ENCODE measurements at places on chromosomes 12 and 14.

DNA sequence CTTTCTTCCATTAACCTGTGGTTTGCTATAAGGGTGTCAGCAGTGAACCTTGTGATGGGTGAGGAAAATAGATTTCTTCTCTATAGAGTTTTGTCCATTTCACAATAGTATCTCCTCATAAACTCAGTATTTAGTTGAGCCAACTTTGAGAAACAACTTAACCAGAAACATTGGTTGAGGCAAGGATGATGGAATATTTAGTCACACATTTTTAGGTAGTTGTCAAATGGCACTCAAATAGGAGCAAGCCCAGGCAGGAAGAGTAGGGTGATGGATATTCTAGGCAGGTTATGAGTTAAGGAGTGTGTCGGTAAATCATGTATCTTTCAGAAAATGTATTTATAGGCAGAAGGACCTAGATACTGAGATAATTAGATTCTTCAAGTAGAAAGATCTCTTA is 1267.6 kb downstream of the SLC16A7 start:
- no peak for DNase-seq

DNA sequence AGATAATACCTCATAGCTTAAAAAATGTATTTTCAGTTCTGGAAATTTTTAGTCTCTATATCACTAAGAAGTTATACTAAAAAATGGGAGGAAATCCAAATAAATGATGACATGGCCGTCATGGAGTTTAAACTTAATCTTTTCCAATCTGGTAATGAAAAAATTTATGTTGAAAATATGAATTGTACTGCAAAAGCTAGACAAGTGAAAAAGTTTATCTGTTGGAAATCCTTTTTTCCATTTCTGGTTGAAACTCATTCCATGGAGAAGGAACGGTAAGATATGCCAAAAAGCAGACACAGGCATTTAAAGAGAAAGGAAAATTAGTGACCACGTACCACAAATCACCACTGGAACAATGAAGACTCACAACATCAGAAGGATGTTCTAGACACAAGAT is 314.2 kb upstream of the PRICKLE1 start:
- no peak for DNase-seq

- no peak for DNase-seq
Measured at GRCh38 chr12:56989861-56990610, 16.3 kb downstream of the ZBTB39 start.

DNA sequence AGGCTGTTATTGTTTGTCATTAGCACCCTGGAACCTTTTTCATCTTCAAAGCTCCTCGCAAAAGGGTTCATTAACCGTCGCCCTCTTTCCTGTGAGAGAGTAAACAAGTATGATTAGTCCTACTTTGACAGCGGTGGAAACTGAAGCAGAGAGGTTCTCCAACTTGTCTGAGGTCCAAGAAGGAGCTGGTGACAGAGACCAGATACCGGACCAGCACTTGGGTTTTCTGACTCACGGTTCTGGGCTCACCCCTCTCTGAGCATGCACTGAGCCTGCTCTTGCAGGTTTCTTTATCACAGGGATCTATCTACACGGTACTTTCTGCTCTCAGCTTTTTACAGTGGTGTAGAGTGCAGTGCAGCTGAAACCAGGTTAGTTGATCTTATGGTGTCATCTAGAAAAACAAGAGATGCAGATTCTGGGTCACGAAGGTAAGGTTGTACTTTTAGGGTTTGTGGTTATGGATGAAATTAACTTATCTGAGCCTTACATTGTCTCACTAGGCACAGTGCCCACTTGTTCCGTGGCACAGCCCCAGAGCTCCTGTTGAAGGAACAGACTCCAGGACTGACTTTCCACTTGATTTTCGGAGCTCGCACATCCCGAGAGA is 62.1 kb downstream of the PPP2R5C start:
- DNase-seq: no peak

Measured in GM12891 (cell line).